ENCODE measurements at places on chromosomes 7 and 10.
A peak's percentile ranks its signal among the peaks of the same experiment; 100 is the strongest.

DNA sequence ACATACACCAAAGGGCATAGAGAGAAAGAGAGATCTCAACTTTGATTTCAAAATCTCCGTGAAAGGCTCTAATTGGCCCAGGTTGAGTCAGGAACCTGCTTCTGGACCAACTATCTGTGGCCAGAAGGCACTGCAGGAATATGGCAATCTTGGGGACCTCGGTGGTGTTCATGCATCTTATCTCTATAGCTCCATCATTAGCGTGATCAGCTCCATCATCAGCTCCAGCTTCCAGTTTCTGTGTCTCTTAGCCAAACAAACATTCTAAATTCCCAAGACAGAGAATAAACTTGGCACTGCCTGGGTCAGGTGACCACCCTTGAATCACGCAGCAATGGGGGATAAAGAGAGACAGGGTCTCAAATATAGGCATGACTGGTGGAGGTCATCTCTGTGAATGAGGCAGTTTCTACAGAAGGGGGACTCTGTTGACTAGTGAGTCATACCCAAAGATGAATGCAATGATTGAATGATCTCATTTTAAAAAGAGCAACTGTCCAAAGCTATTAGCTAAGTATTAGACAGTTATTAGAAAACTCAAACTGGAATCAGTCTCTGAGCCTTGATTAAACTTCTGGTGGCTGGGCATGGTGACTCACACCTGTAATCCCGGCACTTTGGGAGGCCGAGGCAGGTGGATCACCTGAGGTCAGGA lies 5.4 kb upstream of the NRF1 start:
- DNase-seq: no peak

DNA sequence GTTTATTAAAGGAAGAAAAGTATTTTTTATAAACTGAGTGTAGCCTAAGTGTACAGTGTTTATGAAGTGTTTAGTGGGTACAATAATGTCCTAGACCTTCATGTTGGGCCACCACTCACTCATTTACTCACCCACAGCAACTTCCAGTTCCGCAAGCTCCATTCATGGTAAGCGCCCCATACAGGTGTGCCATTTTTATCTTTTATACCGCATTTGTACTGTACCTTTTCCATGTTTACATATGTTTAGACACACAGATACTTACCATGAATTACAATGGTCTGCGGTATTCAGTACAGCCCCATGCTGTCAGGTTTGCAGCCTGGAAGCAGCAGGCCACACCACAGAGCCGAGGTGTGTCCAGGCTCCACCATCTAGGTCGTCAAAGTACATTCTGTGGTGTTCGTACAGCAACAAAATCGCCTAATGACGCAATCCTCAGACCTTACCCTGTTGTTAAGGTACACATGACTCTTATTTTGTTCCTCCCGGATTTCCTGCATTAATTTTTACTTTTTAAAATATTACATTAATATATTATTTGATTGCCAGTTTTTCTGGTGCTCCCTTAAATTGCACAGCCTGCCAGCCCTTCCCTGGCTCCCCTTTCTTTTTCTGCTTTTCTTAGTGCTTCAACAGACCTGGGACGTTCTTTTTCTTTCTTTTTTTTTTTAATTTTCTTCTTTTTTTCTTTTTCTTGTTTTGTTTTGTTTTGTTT lies 881 bp upstream of the SSBP1 start:
- DNase-seq: peak; percentile 12

DNA sequence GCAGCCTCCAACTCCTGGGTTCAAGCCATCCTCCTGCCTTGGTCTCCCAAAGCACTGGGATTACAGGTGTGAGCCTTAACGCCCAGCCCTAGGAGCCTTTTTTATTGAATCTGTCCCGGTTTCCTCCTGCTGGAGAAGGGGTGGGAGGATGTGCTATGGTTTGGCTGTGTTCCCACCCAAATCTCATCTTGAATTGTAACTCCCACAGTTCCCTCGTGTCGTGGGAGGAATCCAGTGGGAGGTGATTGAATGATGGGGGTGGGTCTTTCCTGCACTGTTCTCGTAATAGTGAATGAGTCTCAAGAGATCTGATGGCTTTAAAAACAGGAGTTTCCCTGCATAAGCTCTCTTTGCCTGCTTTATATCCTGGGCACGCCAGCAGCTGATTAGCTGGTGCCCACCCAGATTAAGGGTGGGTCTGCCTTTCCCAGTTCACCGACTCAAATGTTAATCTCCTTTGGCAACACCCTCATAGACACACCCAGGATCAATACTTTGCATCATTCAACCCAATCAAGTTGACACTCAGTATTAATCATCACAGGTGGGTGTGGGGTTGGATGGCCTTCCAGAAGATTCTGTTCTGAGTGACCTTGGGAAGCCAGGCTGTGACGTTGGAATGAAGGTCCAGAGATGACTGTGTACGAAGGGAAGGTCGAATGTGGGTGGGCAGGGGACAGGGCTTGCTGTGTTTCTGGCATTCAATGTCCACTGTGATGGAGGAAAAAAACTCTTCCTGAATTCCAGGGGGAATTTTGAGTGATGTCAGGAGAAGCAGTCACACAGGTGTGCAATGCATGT lies 33.8 kb upstream of the CUX1 start:
- DNase-seq: no peak

DNA sequence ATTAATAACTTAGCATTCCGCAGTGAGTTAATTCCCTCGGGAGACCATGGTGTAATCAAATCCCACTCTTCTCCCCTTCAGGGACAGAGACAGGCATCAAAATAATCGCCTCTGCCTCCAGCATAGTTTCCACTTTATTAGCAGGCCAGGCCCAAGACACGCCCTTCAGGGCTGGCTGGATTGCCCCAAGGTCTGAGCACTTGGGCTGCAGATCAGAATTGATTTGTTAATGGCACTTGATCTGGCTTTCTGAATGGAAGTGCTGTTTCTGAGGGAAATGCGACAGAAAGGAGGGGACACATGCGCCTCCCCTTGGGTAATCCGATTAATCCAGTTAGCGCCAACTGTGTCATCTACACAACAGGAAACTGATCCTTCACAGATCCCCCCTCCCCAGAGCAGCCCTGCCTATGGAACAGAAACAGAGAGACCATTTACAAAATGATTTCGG lies 15.6 kb downstream of the CHAT start:
- DNase-seq: no peak

DNA sequence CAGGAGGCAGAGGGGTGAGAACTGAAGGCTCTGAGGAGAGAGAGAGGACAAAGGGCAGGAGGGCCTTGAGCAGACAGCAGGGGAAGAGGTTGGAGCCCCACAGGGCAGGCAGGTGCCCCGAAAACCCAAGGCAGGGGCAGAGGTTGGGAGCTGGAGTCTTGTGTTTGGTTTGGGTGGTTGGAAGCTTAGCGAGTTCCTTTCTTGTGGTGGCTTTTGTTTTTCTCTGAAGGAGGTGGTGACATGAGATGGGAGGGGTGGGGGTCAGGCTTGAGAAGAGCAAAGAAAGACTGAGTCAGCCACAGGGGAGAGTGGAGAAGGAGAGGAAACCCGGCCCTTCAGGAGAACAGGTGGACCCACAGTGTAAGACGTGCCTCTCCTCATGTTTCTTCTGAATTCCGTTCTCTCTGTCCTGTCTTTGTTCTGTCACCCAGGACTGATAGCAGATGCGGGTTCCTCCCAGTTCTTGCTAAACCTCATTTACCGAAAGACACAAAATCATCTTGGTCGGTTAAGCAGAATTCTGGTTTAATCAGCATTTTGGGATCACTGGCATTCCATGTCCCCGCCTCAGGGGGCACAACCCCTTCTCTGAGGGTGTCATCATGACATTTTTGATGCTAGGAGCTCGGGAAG lies 95.3 kb downstream of the INSYN2A start:
- no peak for DNase-seq

DNA sequence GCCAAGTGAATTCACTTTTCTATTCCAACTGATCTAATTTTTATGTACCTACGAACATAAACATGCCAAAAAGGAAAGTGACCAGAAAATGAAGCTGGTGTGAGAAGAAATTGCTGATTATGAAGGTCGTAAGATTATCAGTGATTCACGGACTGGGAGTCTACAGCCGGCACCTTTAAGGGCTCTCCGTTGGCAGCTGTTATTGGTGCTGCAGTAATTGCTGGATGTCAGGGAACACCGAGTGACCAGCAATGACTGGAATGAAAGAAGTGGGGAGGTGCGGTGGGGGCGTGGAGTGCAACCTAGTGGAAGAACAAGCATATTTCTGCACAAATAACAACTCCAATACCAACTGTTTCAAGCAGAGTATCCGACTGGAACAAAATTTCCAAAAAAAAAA lies 109.8 kb upstream of the TARP start:
- DNase-seq: no peak

GRCh38 chr10:22341190-22341925 lies 3.9 kb upstream of the SPAG6 start:
- peak; percentile 34 for DNase-seq

DNA sequence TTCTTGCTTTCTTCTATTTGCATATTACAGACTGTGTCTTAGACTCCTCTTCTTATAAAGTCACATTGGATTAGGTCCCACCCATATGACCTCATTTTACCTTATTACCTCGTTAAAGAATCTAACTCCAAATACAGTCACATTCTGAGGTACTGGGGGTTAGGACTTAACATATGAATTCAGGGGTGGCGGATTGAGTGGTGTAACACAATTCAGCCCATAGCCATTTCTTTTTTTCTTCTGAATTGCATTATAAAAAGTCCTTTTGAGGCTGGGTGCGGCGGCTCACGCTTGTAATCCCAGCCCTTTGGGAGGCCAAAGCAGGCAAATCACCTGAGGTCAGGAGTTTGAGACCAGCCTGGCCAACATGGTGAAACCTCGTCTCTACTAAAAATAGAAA lies 6.8 kb upstream of the HERC4 start:
- no peak for DNase-seq

DNA sequence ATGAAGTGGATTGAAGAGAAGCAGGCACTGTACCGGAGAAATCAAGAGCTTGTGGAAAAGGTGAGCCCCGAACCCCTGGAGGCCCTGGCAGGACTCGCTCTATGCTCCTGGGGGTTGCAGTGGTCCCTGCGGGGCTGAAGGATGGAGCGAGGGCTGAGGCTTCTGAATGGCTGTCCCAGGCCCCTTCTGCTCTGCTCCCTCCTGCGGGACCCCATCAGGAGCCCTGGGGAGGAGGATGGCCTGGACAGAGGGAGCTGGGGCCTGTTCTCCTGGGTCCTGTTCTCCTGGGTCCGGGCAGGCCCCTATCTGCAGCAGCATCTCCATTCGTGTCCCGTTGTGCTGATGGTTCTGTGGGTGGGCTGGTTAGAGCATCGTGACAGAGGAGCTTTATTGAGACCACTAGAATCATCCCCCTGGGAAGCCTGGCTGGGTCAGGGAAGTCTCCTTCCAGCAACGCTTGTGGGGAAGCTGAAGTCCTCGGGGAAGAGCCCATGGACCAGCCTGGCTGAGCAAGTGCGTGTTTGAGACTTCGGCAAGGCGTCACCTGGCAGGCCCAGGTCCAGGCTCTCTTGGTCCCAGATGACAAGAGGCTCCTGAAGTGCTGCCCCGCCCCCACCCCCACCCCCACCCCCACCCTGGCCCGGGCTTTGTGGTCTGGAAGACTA lies 41.1 kb upstream of the DPYSL4 start:
- no peak for DNase-seq

- DNase-seq: no peak
Observed at GRCh38 chr10:51888263-51888662, 188.9 kb upstream of the CSTF2T start.

DNA sequence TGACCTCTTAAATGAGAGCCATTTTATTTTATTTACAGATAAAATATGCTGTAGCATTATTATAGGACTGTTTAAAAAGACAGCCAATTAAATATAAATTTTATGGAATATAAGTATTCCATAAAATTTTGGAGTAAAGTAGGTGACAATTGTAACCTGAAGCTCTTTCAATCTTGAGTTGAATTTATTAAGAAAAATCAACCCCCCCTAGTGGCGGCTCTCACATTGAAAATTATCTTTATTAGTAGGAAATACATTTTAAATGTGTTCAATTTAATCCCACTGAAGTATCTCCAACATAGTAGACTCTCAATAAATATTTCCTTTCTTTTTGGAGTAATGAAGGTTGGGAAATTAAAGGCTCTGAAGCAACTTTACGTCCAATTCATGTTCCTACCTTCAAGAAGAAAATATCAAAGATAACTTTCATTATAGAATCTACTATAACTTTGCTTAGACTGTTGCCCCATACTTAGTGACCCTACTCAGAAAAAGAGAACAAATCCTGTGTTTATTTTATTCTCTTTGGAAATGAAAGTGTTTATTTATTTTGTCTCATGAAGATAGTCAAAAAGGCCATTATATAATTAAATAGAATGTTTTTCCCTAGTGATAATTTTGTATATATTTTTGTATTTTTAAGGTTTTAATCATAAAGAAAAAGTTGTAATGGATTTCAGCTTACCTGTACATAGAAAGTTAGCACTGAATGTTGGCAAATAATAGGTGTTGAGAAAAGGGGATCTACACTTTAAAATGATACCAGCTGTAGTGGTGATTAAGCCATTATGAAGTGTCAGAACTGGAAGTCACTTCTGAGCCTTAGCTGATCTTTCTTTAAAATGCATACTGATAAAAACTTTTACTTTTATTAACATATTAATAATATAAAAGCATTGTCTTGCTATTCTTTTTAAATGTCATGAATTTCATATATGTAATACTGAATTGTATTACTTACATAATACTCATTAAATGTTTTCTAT lies 3.3 kb downstream of the AHR start:
- peak; percentile 51 for DNase-seq

DNA sequence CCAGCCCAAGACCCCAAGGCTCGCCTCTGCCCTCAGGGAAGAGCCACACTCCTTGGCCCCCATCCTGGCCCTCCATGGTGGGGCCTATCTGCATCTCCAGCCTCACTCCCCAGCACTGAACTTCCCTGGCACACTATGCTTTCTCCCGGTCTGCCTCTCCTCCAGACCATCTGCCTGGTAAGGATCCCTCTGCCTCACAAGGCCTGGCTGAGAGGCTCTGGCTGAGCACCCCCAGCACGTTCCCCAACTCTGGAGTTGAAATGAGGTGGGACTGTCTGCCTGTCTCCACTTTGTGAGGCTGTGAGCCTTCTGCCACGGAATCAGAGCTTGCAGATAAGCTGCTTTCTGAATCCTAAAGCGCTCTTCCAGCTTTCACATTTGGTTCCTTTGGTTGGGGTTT lies 220.7 kb downstream of the TNS3 start:
- no peak for DNase-seq

DNA sequence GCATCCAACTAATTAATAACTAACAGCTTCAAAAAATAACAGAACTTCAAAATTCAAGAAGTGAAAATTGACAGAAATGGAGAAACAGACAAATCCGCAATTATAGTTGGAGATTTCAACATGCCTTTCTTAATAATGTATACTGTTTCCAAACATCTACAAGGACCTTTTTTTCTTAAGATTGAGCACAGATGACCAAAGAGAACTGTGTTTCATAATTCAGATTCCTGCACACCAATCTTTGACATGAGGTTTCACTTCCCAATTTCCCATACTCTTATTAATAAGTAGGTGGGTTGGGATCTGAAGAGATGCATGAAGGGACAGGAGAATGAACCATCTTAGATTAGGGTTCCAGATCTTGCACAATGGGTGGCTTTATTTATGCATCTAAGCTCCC lies 24.9 kb upstream of the GIMAP7 start:
- no peak for DNase-seq

GRCh38 chr7:99955247-99955646 lies 20.6 kb downstream of the AZGP1 start:
- DNase-seq: no peak
